Lower leg skin (tissue), 4 donors: ENCODE measurements at places on chromosomes 1 and 21. TPM values are rescaled to one million over a fixed set of nuclear protein-coding genes. Genes with fewer than 3 reads are reported as not detected.

Gene FBXO42
- total RNA-seq, result 63.6 TPM

Gene GJB3
- 266 TPM for total RNA-seq

Gene CTH
- total RNA-seq, result 2.3 TPM

Gene KCNAB2
- 10.3 TPM for total RNA-seq

Gene PRAMEF2
- not detected for total RNA-seq

Gene LHX8
- not detected for total RNA-seq

Gene UBXN10
- total RNA-seq, result 0.91 TPM

Gene SLC30A2
- total RNA-seq, result 0.13 TPM

Gene IRF6
- total RNA-seq, result 198 TPM

Gene OR2T33
- not detected for total RNA-seq

Gene KRTAP13-2
- not detected for total RNA-seq

Gene CA14
- 0.65 TPM for total RNA-seq

Gene MAP3K21
- total RNA-seq, result 6.1 TPM

Gene GPR52
- total RNA-seq, result 2.0 TPM

Gene PGLYRP4
- total RNA-seq, result 10.2 TPM

Gene CFHR3
- total RNA-seq, result not detected

Gene FCRL6
- total RNA-seq, result not detected

Gene TRIM33
- total RNA-seq, result 48.6 TPM
